ENCODE measurements at places on chromosomes 2 and 18.

DNA sequence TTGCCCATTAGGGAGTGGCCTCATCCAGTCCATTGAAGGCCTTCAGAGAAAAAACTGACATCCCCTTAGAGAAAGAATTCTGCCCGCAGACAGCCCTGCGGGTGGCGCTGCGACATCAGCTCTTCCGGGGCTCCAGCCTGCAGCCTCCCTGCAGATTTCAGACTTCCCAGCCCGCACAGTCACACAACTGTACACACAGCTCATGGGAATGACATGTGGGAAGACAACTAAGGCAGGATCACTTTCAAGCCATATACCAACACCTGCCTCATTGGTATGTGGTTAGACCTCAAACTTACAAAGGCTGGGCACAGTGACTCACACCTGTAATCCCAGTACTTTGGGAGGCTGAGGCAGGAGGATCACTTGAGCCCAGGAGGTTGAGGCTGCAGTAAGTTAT is 24.8 kb upstream of the TUBB6 start:
- DNase-seq: peak; percentile 95

- no peak for DNase-seq
Measured at GRCh38 chr2:200747668-200748618, 63.8 kb upstream of the BZW1 start.

GRCh38 chr2:74419345-74419744 is 2.1 kb downstream of the C2orf81 start:
- DNase-seq: no peak

- no peak for DNase-seq
Measured at GRCh38 chr2:228447266-228447915, 265.9 kb upstream of the SPHKAP start.

GRCh38 chr2:240713928-240714746 is 22.5 kb downstream of the AQP12A start:
- DNase-seq: no peak

GRCh38 chr18:2173486-2173885 is 397.8 kb downstream of the METTL4 start:
- DNase-seq: no peak

DNA sequence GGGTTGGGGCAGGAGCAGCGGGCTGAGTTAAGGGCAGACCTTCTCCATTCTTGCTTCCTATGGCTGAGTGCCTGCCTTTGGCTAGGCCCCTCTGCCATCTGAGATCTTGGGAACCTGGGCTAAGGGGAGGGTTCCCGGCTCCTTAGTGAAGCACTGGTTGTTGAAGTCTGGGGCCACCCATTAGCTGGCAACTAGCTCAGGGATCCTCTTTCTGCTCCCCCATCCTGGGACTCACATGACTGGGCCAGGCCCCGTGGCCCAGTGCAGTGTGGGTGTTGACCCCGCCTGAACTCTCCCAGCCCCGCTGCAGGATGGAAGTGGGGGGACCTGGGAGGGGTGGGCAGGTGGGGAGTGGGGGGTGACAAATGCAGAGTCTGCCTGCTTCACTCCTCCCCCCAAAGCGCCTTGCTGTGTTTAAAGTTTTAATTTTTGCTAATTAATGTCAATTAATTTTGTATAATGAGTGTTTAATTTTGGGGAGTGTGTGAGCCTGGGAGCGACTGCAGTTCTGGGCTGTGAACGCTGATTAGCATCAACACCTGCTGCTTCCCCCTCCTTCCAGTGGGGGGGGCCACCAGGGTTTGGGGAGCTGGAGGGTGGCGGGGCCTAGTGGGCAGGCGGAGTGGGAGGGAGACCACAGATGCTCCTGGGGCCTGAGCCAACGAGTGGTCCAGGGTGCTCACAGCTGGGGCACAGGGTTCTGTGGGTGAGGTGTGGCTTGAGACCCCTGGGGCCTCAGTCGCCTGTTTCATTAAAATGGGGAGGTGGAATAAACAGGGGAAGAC is 55.2 kb downstream of the EMX1 start:
- no peak for DNase-seq

GRCh38 chr18:56747032-56747658 is 96.0 kb downstream of the WDR7 start:
- DNase-seq: no peak

- DNase-seq: peak; percentile 7
Measured at GRCh38 chr2:180520206-180520605, 460.2 kb upstream of the UBE2E3 start.

DNA sequence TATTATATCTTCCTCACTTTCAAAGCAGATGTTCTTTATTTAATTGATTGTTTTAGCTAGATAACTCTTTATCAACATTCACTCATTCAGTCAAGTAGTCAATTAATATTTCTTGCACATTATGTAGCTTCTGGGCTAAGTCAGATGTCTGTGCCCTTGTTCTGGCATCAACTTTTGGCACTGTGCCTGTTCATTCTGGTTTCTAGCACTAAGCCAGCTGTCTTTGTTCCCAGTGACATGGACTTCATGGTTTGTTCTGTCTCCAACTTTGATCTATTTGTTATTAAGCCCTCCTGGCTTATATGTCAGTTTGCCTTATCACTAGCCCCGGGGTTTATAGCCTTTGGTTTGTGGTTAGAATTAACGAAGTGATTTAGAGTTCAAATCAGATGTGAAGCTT is 247.9 kb upstream of the SYT4 start:
- DNase-seq: peak; percentile 0

GRCh38 chr2:112693596-112693995 is 27.2 kb upstream of the NT5DC4 start:
- DNase-seq: no peak

DNA sequence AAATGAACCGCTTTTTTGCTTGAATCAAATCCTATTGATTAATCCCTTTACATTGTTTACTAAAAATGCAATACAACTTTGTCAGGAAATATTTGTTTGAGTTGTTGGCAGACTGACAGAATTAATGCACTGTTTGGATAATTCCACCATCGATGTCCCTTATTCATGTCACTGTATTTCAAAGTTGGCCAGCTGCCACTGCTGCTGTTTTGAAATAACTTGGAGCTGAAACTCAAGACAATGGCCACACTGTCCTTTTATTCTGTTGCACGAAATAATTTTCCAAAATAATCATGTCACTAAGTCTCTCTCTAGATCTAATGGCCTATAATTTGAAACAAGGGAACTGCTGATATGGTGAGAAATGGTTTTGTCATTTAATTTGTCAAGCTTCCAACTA is 55.2 kb upstream of the PAX3 start:
- DNase-seq: no peak

DNA sequence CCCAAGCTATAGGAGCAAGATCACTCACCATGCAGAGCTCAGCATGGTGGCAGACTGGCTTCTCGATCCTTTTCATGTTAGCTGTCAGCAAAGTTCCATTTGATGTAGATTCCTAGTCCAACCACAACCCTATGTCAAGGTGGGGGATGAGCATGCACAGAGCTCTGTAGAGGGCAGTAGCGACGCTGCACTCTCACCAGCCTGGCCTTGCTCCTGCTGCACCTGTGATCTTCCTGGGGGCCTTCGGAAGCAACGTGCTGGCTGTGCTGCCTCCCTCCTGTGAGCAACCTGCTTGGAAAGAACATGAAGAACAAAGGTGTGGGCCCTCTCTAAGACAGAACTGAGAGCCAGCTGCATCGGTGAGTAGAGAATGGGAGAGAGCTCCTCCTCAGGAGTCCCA is 479.4 kb upstream of the MYT1L start:
- peak; percentile 6 for DNase-seq

DNA sequence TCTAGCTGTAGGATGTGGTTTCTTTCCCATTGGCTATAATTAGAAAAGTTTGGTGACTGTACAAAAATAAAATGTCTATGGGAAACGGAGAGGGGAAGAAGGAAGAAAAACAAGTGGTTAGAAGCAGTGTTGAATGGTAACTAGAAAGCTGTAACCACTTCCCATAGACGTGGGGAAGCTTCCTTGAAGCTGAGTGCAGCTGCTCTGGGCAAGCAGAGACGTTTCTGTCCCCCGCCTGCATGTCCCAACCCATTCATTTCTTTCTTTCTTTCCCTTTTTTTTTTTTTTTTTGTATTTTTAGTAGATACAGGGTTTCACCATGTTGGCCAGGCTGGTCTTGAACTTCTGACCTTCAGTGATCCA is 367.8 kb upstream of the HS6ST1 start:
- DNase-seq: no peak

DNA sequence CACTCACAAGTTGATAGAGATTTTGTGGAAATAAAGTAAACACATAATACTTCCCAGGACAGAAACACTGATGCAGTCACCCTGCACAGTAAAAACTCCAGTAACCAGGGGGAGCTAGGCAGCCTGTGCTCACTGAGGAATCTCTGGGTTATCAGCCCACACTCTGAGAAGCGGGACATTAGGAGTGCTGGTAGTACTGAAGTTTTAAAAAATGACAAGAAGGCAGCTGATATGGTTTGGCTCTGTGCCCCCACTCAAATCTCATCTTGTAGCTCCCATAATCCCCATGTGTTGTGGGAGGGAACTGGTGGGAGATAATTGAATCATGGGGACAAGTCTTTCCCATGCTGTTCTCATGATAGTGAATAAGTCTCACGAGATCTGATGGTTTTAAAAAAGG is 31.4 kb downstream of the KCTD1 start:
- no peak for DNase-seq

- DNase-seq: no peak
Measured at GRCh38 chr18:456361-457139, 44.0 kb downstream of the COLEC12 start.

DNA sequence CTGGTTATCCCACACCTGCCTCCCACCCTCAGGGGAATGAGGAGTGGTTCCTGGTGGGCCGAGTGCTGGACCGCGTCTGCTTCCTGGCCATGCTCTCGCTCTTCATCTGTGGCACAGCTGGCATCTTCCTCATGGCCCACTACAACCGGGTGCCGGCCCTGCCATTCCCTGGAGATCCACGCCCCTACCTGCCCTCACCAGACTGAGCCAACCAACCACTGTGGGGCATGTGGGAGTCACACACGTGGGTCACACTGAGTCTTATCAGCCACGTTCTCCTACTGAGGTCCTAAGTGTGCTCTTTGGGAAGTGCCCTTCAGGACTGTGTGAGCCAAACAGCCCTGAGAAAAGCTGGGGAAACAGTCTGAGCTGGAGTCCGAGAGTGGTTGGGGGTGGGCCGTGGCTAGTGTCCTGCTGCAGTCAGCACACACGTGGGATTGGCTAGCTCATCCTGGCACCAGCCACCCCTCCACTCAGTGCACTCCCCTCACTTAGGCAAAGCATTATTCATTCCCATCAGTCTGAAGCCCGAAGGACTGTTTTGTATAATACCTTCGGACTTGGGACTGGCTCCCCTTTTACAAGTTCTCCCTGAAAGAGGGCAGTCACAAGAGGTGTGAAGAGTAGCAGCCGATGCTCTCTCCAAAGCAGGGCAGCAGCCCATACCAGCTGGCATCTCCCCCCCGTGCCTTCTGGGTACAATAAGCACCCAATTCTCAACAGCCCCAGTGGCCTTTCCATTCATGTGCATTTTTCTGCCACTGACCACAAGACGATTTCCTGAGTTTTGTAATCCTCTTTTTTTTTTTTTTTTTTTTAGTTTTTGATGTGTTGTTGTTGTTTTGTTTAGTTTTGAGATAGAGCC is 4.6 kb downstream of the TIGD1 start:
- no peak for DNase-seq

GRCh38 chr2:167987026-167987425 is 260.4 kb downstream of the STK39 start:
- no peak for DNase-seq

- DNase-seq: no peak
Measured at GRCh38 chr2:119086327-119086726, 72.2 kb downstream of the C1QL2 start.

- DNase-seq: peak; percentile 42
Measured at GRCh38 chr2:227942965-227943364, 71.5 kb downstream of the DAW1 start.

DNA sequence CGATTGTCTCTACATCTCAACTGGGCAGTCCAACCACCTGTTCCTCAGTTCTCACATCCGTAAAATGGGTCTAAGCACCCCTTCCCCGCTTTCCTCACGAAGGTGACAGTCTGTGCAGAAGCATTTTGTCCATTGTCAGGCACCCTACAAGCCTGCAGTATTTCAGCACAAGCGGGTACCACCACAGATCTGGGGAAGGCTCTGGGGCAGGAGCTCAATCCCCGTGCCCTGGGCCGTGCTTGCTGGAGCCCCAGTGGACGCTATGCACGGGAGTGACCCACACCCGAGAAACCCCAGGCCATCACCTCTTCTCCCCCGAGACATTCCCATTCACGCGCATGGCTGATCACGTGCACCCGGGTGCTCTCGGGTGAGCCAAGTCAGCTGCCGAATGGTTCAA is 137.7 kb upstream of the PXDN start:
- DNase-seq: no peak

- no peak for DNase-seq
Measured at GRCh38 chr2:2743164-2743571, 412.1 kb upstream of the MYT1L start.

DNA sequence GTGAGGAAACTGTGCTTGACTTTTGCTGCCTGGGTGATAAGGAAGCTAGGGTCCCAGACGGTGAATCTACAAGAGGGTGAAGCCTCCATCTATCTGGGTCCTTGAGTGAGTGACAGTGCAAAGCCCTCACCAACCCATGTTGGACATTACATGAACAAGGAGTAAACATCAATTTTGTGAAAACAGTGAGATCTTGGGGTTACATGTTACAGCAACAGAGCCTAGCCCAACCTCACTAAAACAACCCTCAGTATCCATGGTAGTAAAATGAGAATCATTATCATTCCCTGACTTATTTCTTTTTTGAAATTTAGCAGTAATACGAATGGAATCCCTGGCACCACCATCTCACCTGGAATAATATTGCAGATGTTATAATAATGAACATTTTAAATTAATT is 103.4 kb downstream of the TSN start:
- no peak for DNase-seq

DNA sequence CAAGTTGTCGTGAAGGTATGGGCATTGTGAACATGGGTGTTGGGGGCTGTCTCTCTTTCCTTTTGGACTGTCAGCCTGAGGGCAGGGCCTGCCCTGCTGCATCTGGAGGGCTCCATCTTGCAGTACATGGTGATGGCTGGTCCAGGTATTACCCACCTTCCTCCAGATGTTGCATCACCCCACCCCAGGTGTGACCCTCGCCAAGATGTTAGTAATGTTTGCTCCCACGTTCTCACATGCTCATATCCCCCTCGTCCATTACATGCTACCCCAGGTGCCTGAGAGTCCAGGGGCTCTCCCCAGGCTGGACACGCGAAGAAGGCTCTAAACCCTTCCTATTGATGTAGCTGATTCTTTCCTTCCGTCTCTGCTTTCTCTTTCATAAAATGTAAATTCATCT is 13.9 kb downstream of the ZAP70 start:
- no peak for DNase-seq

- no peak for DNase-seq
Measured at GRCh38 chr2:232809349-232810124, 33.2 kb upstream of the KCNJ13 start.

GRCh38 chr2:112216167-112216566 is 38.7 kb downstream of the ZC3H8 start:
- peak; percentile 21 for DNase-seq

Measured in SW480 (cell line).